COR-L47 (cell line): ENCODE measurements at places on chromosomes 2 and 18.

DNA sequence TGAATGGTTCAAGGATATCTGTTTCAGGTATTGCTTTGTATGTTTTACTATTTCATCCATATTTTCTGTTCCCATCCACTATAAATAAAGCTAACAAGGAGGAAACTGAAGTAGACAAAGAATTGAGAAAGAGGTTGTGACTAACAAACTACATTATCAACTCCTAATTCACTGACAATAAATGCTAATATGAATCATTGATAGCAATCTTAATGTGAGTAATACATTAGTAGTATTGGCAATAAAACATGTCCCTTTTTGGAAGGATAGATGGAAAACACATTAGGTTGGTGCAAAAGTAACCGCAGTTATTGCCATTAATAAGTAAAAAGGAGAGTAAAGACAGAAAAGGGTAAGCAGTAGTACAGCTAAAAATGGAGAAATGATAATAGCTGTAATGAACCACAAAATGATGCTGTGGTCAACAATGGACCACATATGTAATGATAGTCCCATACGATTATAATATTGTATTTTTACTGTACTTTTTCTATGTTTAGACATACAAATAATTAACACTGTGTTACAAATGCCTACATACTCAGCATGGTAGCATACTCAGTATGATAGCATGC is 104.7 kb downstream of the THADA start:
- DNase-seq = no peak

GRCh38 chr2:60746318-60746717 is 9.8 kb upstream of the PAPOLG start:
- DNase-seq = no peak

DNA sequence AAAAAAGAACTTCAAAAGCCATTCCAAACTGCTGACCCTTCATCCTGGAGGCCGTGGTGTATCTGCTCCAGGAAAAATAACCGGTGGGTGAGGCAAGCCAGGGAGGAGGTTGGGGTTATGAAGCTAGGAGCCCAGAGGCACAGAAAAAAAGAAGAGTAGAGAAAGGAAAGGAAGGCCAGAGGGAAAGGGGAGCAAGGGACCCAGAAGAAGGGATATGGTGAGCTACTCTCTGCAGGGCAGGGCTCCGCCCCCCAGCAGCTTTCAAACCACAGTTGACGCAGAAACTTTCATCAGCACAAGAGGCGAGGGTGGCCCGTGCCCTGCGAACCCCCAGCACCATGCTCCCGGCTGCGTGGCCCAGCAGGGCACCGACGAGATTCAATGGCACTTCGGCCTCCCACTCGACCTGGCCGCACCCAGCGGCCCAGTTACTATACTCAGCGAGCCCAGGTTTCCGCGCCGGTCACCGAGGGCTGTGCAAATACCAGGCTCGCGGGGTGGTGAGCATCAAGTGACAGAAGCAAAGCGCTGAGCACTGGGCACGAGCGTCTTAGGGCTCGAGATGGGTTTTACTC is 665 bp downstream of the MCM6 start:
- peak; percentile 46 for DNase-seq

DNA sequence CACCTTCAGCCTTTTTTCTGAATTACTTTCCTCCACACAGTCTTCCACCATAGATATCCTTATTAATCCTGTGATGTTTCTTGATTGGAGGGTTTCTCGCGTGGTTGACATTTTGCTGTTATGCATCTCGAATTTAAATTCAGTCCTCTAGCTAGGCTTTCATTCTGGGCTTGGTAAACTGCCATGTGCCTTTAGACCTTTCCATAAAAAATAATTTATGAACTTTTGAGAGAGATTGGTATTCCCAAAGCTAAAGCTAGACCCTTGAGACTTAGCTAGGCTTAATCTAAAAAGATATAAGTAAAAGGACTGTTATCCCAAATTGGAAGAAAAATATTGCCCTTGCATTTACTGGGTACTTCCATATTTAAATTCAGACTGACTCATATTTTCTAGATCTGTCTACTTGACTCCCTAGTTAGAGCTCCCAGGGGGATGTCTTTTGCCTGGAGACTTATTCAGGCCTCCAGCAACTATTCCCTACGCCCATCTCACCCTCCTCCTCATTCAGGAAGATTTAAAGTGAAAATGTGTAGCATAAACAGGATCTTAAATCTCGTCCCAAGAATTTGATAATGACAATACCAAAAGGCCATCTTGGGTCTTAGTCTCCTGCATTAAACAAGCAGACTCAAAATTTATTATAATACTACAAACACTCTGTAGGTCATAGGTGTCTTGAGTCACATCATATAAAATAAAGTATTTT is 60.3 kb downstream of the KIAA2012 start:
- no peak for DNase-seq

DNA sequence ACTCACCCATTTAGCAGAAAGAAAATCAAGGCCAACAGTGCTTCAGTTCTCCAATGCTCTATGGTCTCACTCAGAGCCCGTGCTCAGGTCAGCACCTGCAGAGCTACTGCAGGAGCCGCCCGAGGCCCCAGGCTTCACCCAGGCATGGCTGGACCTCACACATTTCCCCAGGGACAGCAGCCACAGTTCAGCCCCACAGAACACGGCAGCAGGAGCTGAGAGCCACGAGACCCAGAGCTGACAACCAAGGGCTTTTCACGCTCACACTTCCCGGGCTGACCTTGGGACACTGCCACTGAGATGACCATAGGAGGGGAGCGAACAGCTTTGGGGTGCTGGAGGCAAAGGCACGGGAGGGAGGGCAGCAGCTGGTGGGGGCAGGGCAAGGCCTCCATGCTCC is 4.2 kb downstream of the TMEM18 start:
- no peak for DNase-seq

DNA sequence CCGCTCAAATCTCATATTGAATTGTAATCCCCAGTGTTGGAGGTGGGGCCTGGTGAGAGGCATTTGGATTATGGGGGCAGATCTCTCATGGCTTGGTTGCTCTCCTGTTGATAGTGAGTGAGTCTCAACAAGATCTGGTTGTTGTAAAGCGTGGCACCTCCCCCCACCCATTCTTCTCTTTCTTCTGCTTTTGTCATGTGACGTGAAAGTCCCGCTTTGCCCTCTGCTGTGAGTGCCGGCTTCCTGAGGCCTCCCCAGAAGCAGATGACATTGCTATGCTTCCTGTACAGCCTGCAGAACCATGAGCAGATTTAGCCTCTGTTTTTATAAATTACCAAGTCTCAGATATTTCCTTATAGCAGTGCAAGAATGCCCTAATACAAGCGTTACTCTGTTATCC is 673.8 kb downstream of the ADCYAP1 start:
- DNase-seq = no peak

DNA sequence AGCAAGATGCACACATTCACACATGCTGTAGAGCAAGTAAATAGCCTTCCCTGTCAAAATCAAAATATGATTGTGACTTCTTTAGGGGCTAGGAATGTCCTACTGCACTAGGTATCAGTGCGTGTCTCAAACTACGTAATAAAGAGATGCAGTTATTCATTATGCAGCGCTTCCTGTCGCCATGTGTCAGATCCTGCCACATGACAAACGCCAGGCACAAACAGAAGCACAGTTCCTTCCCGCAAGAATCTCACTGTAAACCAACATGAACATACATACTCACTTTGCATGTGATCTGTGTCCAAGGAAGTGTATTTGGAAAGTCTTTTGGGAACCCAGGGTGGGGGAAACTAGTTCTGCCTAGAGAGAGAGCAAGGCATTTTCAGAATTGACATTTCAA is 599.9 kb downstream of the RNF144A start:
- no peak for DNase-seq

DNA sequence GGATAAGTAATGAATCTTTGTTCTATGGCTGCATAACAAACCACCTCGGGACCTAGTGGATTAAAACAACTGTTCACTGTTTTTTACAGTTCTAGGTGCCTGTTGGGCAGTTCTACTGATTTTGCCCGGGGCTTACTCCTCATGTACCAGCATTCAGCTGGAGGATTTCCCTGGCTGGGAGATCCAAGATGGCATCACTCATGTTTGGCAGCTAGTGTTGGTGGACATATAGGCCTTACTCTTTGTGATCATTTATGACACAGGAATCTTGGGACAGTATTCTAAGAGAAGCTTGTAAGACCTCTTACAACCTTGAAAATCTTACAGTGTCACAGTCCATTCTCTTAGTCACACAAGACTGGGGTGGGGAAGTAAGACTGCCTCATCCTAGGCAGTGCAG is 4.6 kb downstream of the MARCHF7 start:
- DNase-seq = no peak

- no peak for DNase-seq
Measured at GRCh38 chr2:223055836-223056235, 3.8 kb downstream of the KCNE4 start.

DNA sequence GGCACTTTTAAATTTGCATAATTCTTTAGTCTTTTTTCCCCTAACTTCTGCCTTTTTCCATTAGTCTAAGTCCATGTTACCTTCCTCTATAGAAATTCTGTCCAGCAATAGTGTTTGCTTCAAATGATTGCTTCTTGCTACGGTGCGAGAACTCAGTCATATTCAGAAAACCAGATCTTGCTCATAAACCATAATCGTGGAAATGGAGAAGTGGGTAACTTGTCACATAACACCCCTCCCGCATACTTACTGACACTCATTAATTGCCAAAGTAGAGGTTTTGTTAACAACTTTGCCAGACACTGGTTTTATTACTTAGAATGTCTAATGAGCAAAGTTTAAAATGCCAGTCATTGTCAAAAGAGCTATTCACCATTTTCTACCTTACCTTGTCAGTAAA is 94.3 kb upstream of the TWSG1 start:
- DNase-seq = no peak

DNA sequence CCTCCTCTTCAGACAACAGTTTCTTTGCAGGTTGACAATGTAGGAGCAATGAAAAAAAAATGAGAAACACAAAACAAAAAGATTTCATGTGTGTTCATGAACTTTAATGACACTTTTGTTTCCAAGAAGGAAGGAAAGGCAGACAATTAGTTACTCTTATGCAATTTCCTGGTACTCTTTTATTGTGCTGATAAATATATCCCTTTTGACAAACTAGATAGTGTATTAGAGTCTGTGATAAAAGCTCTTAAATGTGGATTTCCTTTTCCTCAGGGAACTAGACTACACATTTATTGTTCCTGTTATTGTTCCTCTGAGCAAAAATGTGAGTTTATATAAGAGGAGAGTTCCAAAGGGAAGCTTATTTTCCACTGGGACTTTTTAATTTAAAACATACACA is 188.7 kb upstream of the NRXN1 start:
- no peak for DNase-seq

- no peak for DNase-seq
Measured at GRCh38 chr2:144513388-144514101, 6.4 kb downstream of the ZEB2 start.

GRCh38 chr18:66222174-66222573 is 381.7 kb downstream of the CDH19 start:
- no peak for DNase-seq

- no peak for DNase-seq
Measured at GRCh38 chr2:54148391-54148790, 33.0 kb downstream of the ACYP2 start.

- no peak for DNase-seq
Measured at GRCh38 chr2:42964439-42965083, 172.2 kb upstream of the HAAO start.

- no peak for DNase-seq
Measured at GRCh38 chr2:30684996-30685395, 122.2 kb downstream of the CAPN13 start.
